Naive thymus-derived CD8-positive, alpha-beta T cell (primary cell): ENCODE measurements at places on chromosomes 4 and X. TPM values are rescaled to one million over a fixed set of nuclear protein-coding genes. Genes with fewer than 3 reads are reported as not detected.

GRCh38 chrX:148947399-148947975 lies 447.1 kb downstream of the AFF2 start:
- no peak overlapping the region for H3K27ac ChIP-seq
- no peaks in the 10 kb centered on the region for H3K4me1 ChIP-seq
- H3K27me3 ChIP-seq = no peaks in the 10 kb centered on the region
- H3K4me3 ChIP-seq = no peak overlapping the region
- H3K36me3 ChIP-seq = no peaks in the 10 kb centered on the region
- DNase-seq = no peak

- no peak overlapping the region for H3K4me3 ChIP-seq
- no peak overlapping the region for H3K27ac ChIP-seq
- no peaks in the 10 kb centered on the region for H3K27me3 ChIP-seq
- peaks cover 3% of the 10 kb centered on the region for H3K36me3 ChIP-seq
- DNase-seq = no peak
- peaks cover 6% of the 10 kb centered on the region for H3K4me1 ChIP-seq
These were observed 124.2 kb downstream of the C4orf51 start for GRCh38 chr4:145804116-145804515.

GRCh38 chr4:114043116-114043515 lies 63.7 kb upstream of the ARSJ start:
- H3K4me1 ChIP-seq = peaks cover 7% of the 10 kb centered on the region
- no peak for DNase-seq
- H3K36me3 ChIP-seq = no peaks in the 10 kb centered on the region
- no peak overlapping the region for H3K27ac ChIP-seq
- no peaks in the 10 kb centered on the region for H3K27me3 ChIP-seq

MAGEA11 gene
- not detected for polyA plus RNA-seq
